ENCODE measurements at places on chromosomes 1 and 21.

DNA sequence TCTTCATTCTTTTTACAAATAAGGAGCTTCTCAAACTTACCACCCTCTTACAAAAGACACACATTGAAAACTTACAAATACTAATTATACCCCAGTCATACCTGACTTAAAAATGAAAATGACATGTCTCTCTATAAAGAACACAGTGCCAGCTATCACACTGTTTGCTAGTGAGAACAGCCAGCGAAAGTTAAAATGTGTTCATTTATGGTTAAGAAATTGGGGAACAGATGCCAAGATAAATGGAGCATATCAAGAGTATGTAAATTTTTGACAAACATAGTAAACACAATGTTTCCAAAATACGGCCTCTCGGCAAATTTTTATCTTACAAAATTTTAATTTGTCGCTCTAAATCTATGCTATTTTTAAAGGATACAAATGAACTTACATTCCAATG, 1422.9 kb downstream of the KCNT2 start:
- no peak for DNase-seq

DNA sequence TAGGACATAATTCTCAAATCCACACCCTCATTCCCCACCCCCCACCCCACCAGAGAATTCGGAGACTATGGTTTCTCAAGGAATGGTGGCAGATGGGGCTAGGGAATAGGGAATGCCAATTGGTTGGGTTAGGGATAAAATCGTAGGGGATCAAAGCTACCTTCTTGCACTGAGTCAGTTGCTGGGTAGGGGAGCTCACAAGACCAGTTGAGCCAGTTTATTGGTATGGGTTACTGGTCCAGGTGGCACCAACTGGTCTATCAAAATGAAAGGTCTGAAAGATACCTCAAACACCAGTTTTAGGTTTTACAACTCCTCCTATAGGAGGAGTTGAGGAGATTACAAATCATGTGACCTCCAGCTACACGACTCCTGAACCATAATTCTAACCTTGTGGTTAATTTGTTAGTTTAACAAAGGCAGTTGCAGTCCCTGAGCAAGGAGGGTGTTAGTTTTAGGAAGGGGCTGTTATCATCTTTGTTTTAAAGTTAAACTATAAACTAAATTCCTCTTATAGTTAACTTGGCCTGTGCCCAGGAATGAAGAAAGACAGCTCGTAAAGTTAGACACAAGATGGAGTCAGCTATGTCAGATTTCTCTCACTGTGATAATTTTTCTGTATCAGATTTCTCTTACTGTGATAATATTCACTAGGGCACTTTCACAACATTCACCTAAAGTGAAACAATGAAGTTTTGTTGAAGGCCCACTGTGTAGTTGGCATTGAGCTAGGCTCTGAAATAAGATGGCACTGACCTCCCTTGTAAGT, 2.5 kb downstream of the SHISAL2A start:
- DNase-seq = no peak

GRCh38 chr1:9910076-9910422, at the start of gene CTNNBIP1:
Gene CTNNBIP1 (minus strand): TSS chr1:9910269. CDS start chr1:9872064, 38,205 bp downstream.
- no peak for DNase-seq

DNA sequence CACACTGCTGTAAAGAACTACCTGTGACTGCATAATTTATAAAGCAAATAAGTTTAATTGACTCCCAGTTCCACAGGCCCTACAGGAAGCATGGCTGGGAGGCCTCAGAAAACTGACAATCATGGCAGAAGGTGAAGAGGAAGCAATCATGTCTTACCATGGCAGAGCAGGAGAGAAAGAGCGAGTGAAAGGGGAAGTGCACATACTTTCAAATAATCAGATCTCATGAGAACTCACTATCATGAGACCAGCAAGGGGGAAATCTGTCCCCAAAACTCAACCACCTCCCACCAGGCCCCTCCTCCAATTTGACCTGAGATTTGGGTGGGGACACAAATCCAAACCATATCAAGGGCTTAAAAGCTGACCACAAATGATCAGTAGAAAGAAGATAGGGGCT, 493.2 kb downstream of the PTPRC start:
- DNase-seq = no peak

GRCh38 chr1:217482356-217483102, 148.4 kb downstream of the GPATCH2 start:
- DNase-seq = no peak

GRCh38 chr1:8013399-8013798, 12.7 kb downstream of the ERRFI1 start:
- DNase-seq = no peak

DNA sequence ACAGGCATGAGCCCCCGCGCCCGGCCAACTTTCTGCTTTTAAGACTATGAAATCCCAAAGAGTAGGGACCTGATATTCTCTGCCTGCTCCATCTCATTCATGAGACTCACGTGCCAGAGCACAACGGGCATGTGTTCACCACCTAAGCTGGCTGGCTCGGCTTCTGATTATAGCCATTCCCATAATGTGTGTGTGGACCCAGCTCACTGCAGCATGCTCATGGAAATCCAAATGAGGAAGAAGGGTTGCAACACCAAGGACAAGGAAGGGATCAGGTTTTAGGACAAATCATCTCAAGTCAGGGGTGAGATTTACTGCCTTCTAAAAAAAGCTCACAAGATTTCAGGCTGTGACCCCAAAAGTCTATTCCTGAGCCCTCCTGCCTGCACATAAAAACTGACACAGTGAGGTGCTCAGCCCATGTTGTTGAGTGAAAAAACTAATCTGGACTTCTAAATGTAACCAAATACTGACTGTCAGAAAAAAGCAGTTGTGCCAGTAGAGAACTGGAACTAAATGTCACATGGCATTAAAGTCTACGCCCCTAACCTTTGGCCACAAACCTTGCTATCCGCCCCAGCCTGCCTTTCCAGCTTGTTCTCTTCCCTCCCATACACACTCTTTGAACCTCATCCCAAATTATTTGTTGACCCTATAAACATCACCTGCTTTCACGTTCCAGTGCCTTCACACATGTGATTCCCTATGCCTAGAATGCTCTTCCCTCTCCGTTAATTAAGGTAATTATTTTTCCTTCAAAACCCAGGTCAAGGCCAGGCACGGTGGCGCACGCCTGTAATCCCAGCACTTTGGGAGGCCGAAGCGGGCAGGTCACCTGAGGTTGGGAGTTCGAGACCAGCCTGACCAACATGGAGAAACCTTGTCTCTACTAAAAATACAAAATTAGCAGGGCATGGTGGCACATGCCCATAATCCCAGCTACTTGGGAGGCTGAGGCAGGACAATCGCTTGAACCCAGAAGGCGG, 9.1 kb upstream of the COA7 start:
- no peak for DNase-seq

GRCh38 chr1:169588785-169589485, 2.7 kb upstream of the F5 start:
- DNase-seq = no peak

DNA sequence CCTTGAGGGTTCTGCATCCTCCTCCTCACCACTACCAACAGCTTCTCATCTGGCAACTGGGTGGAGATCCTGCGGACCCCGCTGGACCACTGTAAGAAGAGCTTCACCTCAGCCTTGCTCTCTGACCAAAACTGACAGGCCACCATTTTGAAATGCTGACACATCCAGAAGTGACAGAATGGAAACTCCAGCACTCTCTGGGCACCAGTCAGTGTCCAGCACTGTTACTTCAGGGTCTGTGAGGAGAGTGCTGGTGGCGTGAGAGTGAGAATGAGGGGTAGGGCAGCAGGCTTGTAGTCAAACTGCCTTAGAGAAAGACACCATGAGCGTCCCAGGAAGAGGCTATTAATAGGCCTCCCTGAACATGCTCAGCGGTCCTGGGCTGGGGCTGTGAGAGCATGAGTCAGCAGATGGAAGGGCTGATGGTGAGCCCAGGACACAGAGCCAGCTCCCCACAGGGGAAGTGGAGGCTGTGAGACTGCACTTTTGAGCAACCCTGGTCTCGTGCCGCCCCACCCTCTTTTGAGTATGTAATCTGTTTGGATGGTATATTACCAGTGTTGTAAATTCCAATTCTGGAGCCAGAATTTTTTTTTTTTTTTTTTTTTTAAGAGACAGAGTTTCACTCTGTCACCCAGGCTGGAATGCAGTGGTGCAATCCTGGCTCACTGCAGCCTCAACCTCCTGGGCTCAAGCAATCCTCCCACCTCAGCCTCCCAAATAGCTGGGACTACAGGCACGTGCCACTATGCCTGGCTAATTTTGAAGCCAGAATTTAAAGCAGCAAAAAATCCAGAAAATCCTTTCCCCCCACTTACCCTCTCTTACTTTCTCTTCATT, 34.4 kb upstream of the SLC30A1 start:
- DNase-seq = no peak

GRCh38 chr1:208668991-208669390, 424.8 kb upstream of the PLXNA2 start:
- DNase-seq = no peak

DNA sequence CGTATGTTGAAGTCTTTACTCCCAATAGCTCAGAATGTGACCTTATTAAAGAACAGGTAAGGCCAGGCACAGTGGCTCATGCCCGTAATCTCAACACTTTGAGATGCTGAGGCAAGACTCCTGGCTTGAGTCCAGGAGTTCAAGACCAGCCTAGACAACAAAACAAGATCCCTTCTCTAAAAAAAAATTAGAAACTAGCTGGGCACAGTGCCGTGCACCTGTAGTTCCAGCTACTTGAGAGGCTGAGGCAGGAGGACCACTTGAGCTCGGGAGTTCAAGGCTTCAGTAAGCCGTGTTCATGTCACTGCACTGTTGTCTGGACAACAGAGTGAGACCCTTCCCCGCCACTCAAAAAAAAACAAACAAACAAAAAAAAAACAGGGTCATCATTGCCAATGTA, 171.3 kb downstream of the RERE start:
- no peak for DNase-seq

DNA sequence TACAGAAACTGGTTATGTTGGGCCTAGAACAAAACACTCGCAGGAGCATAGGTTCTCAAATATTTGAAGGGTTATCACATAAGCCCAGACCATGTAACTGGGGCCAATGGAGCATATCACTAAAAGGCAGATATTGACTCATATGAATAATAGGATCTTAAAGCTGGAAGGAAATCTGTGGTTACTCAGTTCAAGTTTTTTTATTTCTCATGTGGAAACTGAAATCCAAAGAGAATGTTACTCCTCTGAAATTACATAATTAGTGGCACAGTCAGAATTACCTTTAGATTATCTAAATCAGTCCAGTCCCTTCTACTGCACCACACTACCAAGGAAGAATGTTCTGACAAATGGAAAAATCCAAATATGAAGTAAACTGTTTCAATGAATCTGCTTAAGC, 12.0 kb downstream of the SLAMF8 start:
- DNase-seq = no peak

GRCh38 chr1:85289848-85290335, 13.5 kb upstream of the BCL10 start:
- no peak for DNase-seq

- DNase-seq = no peak
Observed at GRCh38 chr1:234827656-234828055, 217.7 kb upstream of the IRF2BP2 start.

DNA sequence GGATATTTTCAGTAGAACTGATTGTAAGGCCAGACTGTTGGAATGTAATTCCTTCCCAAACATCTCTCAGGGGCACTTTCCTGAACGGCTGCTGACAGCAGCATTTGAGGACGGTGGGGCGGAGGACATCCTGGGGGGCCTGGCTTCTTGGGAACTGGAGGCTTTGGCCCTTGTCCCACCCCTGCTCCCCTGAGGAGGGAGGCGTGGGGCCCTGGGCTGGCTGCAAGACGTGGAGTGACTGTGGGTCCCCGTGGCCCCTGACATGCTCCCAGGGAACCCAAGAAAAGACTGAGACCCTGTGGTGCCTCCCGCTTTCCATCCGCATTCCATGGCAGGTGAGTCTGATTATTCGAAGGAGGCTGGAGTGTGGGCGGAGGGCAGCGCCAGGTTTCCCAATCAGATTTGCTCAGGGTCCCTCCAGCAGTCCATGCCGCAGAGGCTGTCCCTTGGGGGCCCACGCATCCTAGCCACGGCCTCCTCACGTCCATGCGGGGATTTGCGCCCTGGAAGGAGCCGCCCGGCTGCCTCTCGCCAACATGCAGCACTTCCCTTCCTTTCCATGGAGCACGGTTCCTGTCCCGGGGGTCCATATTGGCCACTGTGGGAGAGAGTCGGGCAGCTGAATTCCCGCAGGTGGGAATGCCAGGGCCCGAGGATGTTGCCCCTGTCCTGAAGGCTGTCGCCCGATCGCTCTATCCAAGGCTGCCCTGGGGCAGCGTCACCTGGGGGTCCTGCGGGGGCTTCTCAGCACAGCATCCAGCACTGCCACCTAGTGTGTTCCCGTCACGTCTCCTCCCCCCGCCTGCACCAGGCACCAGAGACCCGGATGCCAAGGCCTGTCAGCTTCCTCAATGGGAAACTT, 69.0 kb downstream of the FAAP20 start:
- no peak for DNase-seq

DNA sequence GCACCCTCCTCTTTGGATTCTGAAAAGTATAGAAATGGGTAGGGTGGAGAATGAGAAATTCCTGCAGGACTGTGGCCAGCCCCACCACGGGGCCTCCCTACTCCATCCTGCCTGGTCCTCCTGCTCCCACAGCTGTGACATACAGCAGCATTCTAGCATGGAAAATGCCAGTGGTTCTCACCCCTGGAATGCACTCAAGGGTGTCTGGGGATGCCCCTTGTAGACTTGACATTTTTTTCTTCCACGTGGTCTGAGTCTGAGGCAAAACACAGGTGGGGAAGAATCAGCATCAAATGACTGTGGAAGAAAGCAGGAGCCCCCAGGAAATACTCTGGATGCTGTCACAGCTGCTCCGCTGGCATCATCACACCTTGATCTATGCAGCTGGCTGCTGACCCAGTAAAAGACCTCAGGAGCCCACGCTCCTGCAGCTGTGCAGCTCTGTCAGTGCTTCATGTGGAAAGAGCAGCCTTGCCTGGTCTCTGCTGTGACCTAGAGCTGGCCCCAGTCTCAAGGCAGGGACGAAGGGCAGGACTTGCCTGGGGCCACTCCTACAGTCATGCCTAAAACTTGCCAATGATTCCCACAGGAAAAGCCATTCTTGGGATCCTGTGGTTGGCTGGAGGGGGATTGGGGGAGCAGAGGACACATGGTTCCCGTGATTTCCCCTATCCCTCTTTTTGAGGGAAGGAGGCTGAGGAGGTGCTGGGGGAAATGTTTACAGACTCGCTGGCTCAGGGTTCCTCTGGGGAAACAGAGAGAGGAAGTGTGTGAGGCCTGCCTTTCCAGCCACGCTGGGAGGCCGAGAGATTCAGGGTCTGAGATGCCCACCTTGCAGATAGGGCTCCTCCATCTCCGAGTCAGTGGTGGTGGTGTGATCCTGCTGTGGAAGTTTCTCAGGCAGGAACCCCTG, 10.8 kb upstream of the A3GALT2 start:
- DNase-seq = no peak

- DNase-seq = no peak
Observed at GRCh38 chr1:81757398-81758020, 43.2 kb upstream of the ADGRL2 start.

- DNase-seq = no peak
Observed at GRCh38 chr21:17613242-17613676, 558 bp upstream of the BTG3 start.

All from activated CD4-positive, alpha-beta T cell treated with anti-CD3 and anti-CD28 coated beads, Interleukin-2, amount 50 U/mL, for 1 hour (primary cell).